ENCODE measurements at places on chromosomes 7 and 10.

GRCh38 chr7:157394246-157395191 lies 57.7 kb downstream of the DNAJB6 start:
- no peak for DNase-seq

GRCh38 chr7:73606801-73607691 lies 17.3 kb downstream of the MLXIPL start:
- peak; percentile 69 for DNase-seq

- no peak for DNase-seq
Measured at GRCh38 chr10:5752301-5752871, 60.8 kb downstream of the GDI2 start.

- DNase-seq: no peak
Measured at GRCh38 chr10:124035928-124036558, 57.4 kb downstream of the CHST15 start.

GRCh38 chr10:97701438-97702069 lies 12.0 kb upstream of the MARVELD1 start:
- DNase-seq: peak; percentile 26

DNA sequence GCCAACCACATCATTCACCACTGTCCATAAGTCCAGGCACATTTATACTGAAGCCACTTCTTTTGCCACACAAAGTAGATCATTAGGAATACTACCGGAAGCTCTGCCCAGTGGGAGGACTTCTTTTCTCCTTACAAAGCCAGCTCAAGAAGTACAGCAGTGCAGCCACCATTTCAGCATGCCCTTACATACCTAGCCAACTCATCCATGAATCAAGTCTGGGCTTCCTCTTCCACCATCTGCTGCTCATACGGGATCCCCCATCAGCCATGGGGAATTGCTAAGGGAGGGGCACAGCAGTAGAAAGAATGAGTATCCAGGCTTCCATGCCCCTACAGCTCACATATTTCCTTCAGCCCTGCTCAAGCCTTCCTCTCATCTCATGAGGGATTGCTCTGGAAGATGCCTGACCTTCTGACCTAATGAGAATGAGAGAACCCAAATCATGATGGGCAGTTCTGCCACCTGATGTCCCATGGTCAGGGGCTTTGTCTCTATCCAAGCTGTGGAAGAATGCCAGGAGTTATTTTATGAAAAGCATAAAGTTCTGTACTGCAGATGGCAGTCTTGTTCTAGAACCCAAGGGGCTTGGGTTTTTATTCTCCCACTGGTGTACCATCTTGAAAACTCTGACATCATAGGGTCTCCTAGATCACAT lies 39.5 kb downstream of the ACSM6 start:
- DNase-seq: no peak

DNA sequence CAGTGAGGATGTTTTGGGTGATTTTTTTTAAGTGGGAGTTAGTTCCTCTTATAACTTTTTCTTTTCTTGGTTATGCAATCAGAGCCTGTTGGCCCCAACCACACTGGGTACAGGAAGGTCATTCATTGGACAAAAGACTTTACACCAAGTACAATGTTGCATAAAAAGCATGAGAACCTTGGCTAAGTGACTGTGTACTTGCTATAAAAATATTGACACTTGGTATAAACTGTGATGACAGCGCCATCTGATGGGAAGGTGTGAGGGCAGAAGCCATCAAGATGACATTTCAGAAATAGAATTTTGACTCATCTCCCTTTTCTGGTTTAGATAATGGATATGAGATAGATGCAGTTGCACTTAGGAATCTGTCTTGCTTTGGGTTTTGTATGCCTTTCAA lies 126.4 kb upstream of the CCDC6 start:
- DNase-seq: peak; percentile 9

GRCh38 chr10:14481752-14482151 lies 151.0 kb upstream of the FRMD4A start:
- DNase-seq: no peak

DNA sequence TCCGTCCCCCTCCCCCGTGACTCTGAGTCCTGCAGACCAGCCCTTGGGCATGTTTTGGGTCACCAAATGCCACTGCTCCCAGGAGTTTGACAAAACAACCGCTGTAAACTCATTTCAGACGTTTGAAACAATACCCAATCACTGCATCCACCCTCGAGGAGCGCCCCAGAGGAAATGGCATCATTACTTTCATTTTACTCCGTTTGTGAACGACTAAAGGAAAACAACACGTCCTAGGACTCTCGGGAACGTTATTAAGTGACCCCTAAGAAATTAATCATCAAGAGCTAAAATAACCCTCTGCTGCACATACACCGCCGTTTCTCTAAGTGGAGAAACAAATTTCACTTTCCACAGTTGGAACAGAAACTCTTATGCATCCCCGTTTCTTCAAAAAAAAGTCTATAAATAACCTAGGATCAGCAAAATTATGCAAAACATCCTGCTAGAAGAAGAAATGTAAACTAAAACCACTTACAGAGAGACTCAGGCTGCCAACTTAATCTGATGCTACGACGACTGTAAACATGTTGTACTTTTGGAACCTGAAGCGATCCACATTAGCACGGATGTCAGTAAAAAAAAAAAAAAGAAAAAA lies 109.9 kb upstream of the EFCAB10 start:
- DNase-seq: no peak

Data from activated T-cell treated with anti-CD3 and anti-CD28 coated beads, Interleukin-2, amount 50 U/mL, for 4 hours (primary cell).